ENCODE measurements at places on chromosomes 3 and 15.

- no peak for DNase-seq
Observed at GRCh38 chr3:141767066-141767465, 3.9 kb downstream of the GRK7 start.

DNA sequence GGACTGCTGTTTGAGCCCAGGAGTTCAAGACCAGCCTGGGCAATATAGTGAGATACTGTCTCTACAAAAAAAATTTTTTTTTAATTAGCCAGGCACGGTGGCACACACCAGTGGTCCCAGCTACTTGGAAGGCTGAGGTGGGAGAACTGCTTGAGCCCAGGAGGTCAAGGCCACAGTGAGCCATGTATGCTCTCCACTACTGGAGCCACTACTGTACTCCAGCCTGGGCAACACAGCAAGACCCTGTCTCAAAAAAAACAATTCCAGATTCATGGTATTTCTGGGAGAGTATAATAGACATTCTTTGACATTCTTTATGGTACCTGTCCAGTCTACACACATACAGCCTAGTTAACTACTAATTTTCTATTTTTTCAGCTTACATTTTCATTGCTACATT is 70.1 kb downstream of the GSK3B start:
- DNase-seq, result no peak

GRCh38 chr15:69998541-69999391 is 99.0 kb downstream of the TLE3 start:
- no peak for DNase-seq

GRCh38 chr3:111159391-111159790 is 87.8 kb downstream of the NECTIN3 start:
- DNase-seq, result no peak

- DNase-seq, result no peak
Observed at GRCh38 chr15:44736181-44736765, at the start of gene TRIM69. TRIM69 (plus strand) TSS chr15:44736528; CDS start chr15:44736705, 177 bp downstream.

- DNase-seq, result no peak
Observed at GRCh38 chr3:10228248-10228950, 19.9 kb upstream of the TATDN2 start.

DNA sequence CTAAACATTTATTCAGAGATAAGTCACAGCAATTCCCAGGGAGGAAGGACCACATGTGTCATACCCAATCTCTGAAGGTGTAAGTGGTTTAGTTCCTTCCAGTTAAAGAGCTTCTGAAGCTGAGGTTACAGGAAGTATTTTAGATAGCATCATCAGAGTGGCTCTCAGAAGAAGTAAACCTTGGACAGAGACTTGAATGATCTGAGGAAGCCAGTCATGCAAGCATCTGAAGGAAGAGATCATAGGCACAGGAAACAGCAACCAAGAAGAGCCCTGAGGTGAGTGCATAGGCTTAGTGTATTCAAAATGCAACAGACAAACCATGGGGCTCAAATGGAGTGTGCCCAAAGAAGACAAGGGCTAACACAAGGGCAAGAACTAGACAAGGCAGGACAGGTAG is 210.3 kb downstream of the ULK4 start:
- no peak for DNase-seq

GRCh38 chr3:127629467-127630403 is 750 bp downstream of the PODXL2 start:
- DNase-seq, result no peak

DNA sequence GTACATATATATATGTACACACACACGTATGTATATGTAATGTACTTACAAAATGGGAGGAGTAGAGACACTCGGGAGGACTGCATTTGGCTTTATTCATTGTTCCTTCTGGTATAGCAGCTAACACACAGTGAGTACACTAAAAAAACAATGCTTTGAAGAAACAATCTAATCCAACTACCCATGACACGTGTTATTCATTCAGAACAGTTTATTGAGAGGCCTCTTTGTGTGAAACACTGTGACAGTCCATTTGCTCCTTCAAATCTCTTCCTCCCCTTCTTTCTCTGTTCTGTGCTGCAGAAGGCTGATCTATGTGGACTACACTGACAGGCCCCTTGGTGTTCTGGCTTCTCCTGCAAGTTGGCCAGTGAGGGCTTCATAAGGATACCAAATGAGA is 1075.9 kb upstream of the CFAP20DC start:
- no peak for DNase-seq

- DNase-seq, result no peak
Observed at GRCh38 chr3:124163689-124164088, 171.8 kb upstream of the ROPN1 start.

GRCh38 chr15:65132878-65133547 is 595 bp downstream of the PDCD7 start:
- DNase-seq, result peak; percentile 77

- DNase-seq, result no peak
Observed at GRCh38 chr3:188220988-188221818, 67.2 kb downstream of the LPP start.

DNA sequence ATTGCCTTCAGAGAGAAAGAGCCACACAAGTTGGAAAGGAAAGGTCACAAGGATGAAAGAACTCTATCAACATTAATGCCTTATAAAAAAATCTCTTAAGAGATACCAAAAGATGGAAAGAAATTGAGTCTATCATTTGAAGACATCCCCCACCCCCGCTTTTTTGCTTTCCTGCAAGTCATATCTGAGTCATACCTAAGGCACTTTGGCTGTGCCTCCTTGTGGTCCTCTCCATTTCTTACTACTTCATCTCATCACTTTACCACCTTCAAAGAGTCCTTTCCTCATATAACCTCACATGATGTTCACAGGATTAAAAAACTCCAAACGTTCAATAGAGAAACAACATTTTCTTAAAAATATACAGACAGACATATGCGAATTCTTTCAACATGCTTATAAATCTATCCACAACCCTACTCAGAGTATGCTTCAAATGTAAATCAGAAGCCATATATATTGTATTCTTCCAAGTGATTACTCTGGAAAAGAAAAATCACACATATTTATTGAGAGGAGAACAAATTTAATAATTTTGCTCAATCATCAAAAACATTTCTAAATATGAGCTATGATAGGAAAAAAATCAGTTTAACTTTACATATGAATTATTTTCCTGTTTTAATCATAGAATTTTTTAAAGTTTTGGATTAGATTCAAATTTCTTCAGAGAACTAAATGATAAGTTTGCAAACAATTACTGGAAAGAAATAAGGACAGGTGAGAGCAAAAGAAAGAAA is 1003.9 kb upstream of the CFAP20DC start:
- DNase-seq, result no peak

- no peak for DNase-seq
Observed at GRCh38 chr3:62837145-62837787, 38.0 kb downstream of the CADPS start.

GRCh38 chr3:15161133-15161532 is 44.9 kb upstream of the CAPN7 start:
- no peak for DNase-seq

DNA sequence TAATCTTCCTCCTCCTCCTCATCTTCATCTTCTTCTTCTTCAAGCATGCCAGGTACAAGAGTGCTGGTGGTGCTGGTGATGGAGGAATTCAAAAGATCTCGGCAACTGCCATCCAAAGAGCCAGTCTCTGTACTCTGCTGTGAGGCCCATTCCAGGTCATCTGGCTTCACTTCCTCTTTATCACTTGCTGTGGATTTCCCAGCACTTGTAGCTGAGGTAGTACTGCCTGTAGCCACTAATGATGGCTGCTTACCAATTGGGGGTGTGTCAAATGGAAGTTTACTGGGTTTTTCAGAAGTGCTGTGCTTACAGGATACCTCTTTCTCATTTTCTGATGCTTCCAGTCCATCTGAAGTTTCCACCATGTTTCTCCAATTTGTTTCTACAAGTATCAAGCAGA is 28.8 kb upstream of the SHC4 start:
- no peak for DNase-seq

DNA sequence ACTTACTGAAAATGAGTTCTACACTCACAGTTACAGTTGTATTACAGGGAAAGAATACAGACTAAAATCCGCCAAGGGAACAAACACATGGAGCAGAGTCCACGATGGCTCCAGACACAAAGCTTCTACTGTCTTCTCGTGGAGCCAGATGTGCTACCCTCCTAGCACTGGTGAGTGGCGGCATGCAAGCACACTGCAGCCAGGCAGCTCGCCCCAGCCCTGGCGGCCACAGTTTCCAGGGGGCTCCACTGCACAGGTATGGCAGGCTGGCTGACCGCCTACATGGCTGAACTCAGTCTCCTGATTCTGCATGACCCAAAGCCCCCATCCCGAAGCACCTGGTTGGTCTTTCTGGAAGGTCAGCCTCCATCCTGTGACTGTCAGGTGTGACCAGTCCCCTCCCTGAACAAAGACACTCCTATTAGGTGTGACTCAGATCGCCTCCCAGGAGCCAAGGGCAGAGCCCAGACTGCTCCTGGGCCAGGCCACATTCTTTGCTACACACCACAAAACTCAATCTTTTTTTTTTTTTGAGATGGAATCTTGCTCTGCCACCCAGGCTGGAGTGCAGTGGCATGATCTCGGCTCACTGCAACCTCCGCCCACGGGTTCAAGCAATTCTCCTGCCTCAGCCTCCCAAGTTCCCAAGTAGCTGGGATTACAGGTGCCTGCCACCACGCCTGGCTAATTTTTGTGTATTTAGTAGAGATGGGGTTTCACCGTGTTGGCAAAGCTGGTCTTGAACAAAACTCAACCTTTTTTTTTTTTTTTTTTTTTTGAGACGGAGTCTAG is 51.5 kb downstream of the CFAP92 start:
- DNase-seq, result no peak

DNA sequence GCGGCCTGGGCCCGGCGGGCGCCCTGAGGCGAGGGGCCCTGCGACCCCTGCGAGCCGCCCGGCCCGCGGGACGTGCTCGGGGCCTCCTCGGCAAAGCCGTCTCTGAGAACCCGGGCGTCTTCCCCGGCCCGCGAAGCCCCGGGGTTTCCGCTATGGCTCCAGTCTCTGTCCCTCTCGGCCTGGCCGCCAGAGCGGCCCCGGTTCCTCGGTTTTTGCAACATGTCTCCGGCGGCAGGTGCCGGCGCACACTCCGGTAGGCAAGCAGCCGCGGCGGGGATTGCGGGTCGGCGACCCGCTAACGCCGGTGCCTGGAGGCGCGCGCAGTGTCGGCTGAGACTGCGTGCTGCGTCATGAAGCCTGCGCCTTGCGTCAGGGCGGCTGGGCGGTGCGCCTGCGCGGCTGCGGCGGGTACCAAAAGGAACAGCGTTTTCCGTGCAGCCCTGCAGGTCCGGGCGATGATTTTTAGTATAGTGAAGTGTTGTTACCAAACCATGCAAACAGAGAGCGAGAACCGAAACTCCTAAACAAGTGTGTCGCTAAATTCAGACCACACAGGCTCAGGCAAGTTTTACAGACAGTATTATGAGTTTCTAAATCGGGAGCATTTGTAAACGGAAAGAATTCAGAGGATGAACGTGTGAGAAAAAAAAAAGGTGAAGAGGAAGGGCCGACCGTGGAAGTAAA is at the start of gene NSMCE3:
Gene NSMCE3, minus strand, starts transcription at position 338 of the 684 bp plus-strand sequence. Its CDS starts 117 bp downstream, at position 221.
- peak; percentile 39 for DNase-seq

- DNase-seq, result no peak
Observed at GRCh38 chr3:136311968-136312367, 61.8 kb downstream of the PCCB start.

- no peak for DNase-seq
Observed at GRCh38 chr3:16429086-16429485, 84.4 kb downstream of the RFTN1 start.

DNA sequence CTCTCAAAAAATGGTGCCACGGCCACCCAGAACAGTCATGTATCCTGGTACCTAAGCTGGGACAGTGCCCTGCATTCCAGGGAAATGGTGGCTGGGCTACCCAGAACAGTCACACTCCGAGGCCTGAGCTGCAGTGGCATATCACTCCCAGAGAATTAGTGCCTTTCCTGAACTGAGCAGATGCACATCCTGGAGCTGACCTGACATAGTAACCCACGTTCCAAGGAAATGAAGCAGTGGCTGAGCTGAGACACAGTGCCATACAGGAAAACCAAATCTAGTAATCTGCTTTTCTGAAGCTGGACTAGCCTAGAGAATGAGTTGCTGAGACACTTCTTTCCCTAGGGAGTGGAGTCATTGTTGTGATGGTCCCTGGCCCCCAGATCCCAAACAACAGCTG is 41.8 kb downstream of the SERP1 start:
- no peak for DNase-seq

DNA sequence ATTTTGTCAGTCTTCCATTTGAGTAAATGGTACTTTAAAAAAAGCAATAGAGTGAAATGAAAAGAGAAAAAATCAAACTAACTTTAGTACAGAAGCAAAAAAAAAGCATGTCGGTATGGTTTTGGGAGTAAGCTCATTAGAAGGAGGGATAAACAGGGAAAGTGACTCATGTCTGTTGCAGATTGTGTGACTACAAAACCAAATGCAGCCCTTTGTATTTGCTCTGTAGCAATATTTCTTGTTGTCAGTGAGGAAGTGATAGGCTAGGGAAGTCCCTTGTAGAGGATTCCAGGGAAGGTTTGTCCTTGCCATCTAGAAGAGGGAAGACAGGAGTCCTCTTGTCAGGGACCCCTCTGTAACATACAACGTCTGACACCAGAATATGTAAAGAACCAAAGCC is 150.5 kb upstream of the POU1F1 start:
- DNase-seq, result no peak

All from H1 (cell line).